ENCODE measurements at places on chromosomes 5 and 9.

- no peak for DNase-seq
These were observed 8.0 kb upstream of the REEP5 start for GRCh38 chr5:112930082-112930344.

DNA sequence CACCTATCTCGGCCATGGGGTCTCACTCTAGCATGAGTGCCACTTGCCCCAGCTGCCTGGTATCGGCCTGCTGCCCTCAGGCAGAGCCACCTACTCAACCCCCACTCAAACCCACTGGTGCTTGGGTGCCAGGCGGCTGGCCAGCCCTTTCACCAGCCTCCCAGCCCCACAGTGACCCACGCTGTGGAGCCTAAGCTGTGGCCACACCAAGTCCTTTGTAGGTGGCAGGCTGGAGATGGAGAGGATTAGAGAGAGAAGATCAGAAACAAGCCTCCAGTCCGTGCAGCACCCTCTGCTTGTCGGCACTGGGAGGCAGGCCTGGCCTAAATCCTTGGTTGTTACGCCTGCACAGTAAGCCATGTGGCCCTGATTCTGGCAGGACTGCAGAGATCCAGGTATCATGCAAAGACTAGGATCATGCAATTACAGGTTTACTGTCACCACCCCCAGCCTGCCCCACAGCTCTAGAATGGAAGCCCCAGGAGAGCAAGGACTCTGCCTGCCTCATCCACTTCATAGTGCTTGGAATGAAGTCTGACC lies 171.7 kb downstream of the COL23A1 start:
- no peak for DNase-seq

GRCh38 chr5:88881571-88881971 lies 1.4 kb downstream of the MEF2C start:
- no peak for DNase-seq

DNA sequence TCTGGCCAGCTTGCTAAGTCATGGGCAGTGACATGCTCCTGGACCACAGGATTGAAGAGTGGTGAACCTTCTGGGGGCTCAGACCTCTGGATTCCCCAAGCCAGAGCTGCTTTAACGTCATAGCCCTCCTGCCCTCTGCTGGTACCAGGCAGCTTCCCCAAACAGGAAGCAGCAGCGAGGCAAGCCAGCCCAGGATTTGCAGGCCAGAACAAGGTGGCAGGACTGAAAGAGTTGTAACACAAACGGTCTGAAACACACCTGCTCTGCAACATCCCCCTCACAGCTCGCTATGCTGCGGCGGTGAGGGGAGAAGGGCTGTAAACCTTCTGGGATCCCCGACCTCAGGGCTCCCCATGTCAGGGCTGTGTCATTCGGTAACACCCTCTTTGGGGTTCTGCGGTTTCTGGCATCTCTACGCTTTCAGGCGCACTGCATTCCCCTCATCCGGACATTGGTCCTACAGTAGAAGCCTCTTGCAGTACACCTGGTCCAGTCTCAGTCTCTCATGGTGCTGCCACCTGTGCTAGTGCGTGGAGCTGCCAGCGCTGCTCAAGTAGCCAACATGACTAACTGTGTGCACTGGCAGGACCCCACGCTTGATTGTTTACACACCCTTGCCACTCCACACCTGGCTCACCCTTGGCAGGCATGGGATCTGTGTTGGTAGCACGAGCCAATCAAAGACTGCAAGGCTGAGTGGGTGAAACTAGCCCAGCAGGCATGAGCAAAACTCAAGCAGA lies 893.3 kb downstream of the PTPRD start:
- no peak for DNase-seq

- DNase-seq, result no peak
These were observed 22.0 kb upstream of the RXRA start for GRCh38 chr9:134304261-134304660.

GRCh38 chr9:132062806-132063205 lies 16.9 kb downstream of the MED27 start:
- DNase-seq, result no peak

DNA sequence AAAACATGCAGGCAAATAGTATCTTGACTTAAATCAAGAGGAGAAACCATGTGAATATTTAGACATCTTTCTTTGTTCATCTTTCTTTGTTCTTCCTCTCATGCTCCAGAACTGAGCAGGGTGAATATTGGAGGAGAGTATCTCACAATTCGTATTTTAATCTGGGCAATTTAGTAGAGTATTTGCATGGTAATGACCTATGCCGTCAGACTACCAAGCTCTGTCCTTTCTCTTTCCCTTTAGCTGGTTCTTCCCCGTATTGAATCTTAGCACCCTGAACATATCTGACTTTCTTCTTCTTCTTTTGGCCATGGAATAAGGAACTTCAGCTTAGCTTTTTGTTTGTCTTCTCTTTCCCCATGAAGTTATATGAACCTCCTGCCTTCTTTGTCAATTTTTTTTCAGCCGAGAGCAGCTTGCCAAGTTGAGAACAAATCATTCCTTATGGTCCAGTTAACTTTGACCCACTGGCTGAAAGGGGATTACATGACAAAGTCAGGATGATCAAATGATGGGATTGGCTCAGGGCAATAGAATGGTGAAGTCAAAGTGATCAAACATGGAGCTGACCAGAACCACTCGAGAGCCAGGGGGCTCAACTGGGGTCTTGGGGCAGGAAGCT lies 95.8 kb downstream of the DAPK1 start:
- no peak for DNase-seq

DNA sequence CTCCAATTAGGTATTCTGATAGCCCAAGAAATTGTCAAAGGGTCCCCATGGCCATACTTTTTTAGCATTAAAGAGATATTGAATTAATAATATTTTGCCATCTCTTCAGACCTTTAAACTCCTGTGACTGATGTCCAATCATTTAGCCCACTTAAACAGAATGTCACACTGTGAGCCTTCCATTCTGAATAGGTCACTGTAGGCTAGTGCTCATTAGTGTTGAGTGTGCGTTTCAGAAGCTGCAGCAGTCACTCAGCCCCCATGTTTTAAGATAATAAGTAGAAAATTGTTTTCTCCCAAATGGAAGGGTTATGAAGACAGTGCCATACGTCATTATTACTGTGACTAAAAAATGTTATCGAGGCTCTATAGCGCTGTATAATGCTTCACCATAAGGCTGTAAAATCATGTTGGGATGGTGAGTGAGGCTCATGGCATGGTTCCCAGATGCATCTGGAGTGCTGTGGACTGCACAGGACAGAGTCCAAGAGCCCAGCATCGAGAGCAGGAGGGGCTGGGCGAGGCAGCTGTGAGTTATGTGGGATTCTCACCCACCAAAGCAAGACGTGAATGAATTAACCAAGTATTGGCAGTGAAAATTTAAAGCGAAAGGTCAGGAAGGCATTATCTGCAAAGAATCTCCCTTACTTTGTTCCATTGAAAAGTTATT lies 2112.9 kb upstream of the WWC1 start:
- no peak for DNase-seq

- DNase-seq, result no peak
These were observed 92.9 kb upstream of the PIK3R1 start for GRCh38 chr5:68122439-68123328.

GRCh38 chr5:39058178-39058921 lies 15.8 kb downstream of the RICTOR start:
- no peak for DNase-seq

DNA sequence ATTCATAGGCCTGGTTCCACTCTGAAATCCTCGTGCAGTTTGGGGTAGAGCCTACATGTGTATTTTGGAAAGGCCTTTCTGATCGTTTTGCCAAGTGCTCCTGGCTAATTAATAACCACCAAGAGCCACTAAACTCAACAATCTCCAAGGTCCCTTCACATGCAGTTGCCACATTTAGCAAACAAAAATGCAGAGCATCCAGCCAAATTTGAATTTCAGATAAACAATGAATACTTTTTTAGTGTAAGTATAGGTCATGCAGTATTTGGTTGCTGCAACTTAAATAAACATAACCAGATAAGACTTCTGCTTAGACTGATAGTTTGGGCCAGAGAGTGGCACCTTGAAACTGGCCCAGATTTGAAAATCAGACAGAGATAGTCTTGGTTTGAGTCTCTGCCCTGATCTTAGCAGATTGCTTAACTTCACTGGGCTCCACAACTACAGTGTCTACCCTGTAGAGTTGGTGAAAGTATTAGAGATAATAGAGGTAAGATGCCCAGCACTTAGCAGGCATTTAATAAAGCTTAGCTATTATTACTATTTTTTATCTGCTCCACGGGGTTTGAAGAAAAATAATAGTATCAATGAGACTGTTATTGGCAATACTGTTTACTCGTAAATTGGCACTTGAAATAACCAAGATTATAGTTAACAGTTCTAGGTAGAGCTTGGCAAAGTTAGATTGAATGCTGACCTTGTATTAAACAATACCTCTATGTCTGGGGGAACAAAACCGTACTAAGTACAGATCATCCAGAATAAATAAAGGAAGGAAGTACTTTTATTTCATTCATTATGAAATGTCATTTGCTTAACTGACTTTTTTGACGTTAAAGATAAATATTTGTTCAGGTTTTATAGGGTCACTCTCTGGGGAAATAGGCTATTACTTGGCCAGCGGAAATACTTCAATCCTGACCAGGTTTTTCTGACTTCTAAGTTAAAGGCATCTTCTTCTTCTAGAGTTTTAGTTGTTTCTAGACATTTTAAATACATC lies 274.8 kb downstream of the DOCK8 start:
- no peak for DNase-seq

Data from activated T-helper 1 cell treated with Interleukin-2 at 50 U/mL for 16 hours (primary cell).